ENCODE measurements at places on chromosomes 16 and 17.

DNA sequence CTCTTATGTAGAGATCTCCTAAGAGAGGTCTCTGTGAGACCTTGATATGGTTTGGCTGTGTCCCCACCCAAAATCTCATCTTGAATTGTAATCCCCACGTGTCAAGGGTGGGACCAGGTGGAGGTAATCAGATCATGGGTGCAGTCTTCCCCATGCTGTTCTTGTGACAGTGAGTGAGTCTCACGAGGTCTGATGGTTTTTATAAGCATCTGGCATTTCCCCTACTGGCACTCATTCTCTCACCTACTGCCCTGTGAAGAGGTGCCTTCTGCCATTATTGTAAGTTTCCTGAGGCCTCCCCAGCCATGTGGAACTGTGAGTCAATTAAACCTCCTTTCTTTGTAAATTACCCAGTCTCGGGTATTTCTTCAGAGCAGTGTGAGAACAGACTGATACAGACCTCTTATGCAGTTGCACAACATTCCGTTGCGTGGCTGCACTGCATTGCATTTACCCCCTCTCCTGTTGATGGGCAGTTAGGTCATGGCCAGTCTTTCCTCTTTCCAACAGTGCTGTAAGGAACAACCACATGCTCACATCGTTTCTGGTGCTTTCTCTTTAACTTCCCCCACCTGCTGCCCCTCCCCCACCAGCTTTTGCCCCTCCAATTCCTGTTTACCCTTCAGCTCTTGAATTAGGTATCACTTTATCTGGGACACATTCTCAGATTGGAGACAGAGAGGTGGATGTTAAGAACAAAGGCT, 43.6 kb upstream of the MED9 start:
- DNase-seq, result no peak

DNA sequence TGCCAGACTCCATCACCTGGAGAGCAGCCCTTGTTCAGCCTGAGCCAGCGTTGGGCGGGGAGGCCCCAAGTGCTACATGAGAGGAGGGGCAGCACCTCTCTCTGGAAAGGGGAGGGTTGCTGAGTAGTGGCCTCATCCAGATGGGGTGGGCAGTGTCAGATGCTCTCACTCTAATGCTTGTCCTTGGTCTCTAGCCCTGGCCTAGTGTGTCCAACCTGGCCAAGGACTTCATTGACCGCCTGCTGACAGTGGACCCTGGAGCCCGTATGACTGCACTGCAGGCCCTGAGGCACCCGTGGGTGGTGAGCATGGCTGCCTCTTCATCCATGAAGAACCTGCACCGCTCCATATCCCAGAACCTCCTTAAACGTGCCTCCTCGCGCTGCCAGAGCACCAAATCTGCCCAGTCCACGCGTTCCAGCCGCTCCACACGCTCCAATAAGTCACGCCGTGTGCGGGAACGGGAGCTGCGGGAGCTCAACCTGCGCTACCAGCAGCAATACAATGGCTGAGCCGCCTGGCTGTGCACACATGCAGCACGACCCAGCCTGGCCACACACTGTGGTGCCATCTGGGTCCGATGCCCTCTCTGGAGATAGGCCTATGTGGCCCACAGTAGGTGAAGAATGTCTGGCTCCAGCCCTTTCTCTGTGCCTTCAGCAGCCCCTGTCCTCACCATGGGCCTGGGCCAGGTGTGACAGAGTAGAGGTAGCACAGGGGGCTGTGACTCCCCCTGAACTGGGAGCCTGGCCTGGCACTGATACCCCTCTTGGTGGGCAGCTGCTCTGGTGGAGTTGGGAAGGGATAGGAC, 4.3 kb downstream of the CTRL start:
- no peak for DNase-seq

DNA sequence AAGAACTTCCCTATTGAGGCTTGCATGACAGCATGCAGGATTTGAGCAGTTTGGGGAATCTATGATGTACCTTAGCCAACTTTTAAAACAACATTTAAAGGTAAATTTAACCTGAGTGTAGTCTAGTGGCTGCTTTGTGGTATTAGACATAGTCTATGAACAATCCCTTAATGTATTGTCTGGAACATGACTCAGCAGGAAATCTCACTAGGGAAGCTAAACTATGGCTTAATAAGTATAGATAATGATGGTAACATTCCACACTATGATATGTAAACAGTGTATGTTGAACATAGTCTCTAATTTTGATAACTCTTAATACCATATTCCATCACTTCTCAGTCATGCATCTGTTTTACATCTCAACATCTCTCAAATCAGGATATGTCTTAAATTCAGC, 52.1 kb upstream of the SLC12A3 start:
- no peak for DNase-seq

- no peak for DNase-seq
Observed at GRCh38 chr17:19348806-19349205, 13.7 kb downstream of the B9D1 start.

DNA sequence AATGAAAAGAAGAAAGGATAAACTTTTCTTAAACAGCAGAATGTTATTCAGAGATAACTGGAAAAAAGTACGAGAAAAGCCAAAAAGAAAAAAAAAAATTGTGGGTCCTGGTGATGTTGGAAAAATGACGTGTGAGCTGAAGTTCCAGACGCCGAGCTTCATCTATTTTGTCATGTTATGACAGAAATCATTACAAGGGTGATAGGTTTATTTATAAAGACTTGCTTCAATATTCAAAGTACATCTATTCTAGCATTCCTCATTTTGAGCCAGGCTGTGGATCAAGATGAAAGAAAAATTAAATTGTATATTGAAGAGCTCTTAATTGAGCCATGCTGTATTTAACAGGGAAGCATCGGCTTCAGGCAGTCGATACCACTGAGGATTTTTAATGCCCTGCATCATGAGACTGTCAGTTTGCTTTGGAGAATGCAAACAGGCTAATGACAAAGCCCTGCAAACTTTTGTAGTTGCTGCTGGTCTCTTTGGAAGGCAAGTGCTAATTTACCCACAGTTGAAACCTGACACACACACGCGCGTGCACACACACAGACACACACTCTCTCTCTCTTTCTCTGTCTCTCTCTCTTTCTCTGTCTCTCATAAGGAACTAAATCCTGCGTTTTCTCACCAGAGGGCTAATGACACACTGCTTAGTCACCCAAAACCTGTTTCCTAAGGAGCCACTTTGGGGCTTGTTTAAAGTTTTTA, 110.7 kb downstream of the WWOX start:
- DNase-seq, result no peak

- DNase-seq, result no peak
Observed at GRCh38 chr16:14284371-14284770, 213.3 kb downstream of the MRTFB start.

DNA sequence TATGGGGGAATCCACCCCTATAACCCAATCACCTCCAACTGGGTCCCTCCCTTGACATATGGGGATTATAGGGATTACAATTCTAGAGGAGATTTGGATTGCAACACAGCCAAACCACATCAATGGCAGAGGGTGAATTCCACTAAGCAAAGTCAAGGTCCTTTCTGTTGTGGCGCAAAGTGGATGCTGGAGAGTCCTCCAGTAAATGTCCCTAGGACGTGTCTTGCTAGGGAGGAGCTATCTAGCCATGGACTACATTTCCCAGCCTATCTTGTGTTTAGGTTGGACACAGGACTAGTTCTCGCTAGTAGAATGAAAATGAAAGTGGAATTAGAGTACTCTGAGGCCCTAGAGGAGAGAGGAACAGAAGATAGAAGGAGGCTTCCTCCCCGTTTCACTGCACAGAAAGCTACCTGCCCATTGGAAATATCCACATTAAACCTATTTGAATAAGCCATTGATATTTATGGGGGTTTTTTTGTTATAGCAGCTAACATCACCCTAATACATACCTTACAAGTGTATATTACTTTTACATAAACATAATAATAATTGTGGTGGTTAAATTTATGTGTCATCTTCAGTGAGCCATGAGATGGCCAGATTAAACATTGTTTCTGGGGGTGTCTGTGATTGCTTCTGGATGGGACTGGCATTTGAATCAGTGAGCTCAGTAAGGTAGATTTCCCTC, 56.7 kb upstream of the ERCC4 start:
- DNase-seq, result no peak

Data from activated CD4-positive, alpha-beta T cell treated with anti-CD3 and anti-CD28 coated beads, Interleukin-2, amount 10 ng/mL, durations not matched to agents 7 days and 5 days (primary cell).